ENCODE measurements at places on chromosomes 5 and 9.

GRCh38 chr9:2132484-2133082 lies 117.4 kb downstream of the SMARCA2 start:
- DNase-seq = peak; percentile 52

DNA sequence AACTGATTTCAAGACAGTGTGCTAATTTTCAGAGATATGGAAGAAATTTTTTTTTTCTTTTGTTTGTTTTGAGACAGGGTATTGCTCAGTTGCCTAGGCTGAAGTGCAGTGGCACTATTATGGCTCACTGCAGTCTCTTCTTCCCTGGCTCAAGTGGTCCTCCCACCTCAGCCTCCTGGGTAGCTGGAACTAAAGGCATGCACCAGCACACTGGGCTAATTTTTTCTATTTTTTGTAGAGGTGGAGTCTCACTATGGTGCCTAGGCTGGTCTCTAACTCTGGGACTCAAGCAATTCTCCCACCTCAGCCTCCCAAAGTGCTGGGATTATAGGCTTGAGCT lies 9.9 kb upstream of the TEX48 start:
- DNase-seq = no peak

DNA sequence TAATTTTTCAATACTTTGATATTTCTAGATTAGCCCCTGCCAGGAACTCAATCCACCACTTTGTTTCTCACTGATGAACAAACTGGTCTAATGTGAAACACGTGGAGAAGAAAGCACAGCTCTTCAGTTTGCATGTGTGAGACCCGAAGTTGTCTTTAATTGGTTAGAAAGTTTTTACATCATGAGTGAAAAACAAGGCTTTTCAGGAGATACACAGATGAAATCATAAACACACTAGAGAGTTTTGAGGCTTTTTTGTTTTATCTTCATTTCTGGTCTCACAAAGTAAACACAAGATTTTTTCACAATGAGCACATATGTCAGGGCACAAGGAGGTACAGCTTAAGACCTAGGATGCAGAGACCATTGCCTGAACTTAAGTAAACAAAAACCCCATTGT lies 84.5 kb upstream of the MOCS2 start:
- DNase-seq = peak; percentile 15

DNA sequence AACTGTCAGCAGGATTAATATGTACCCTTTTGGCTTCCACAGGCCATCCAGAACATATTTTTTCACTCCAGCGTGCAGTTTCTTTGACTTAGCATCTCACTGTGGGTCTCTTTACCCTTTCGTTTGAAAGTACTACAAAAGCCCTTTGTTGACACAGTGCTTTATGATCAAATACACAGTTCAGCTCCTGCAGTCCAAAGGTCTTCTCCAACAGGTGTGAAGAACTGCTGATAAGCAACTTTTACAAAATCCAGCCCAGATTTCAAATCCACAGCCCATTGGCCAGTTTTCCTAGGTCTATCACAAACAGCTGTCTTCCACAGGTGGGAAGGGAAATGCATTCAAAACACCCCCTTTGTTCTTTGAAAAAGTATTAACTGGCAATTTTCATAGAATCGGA lies 54.8 kb downstream of the MYO10 start:
- no peak for DNase-seq

DNA sequence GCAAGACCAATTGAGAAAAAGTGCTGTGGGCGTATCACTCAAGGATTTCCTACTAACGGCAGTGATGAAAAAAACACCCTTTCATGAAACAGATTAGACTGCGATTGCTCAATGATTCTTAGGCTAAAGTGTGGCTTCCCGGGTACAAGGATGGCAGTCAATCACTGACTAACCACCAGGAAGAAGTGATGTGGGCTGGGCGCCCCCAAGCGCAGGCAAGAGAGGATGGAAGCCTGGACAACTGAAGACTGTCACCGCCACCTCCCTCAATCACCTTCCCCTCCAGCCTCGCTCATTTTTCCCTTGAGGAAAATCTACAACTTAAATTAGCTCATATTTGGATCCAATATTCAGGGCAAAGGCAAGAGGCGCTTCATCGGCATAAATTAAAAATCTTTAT lies 707.2 kb downstream of the MTRR start:
- DNase-seq = no peak

DNA sequence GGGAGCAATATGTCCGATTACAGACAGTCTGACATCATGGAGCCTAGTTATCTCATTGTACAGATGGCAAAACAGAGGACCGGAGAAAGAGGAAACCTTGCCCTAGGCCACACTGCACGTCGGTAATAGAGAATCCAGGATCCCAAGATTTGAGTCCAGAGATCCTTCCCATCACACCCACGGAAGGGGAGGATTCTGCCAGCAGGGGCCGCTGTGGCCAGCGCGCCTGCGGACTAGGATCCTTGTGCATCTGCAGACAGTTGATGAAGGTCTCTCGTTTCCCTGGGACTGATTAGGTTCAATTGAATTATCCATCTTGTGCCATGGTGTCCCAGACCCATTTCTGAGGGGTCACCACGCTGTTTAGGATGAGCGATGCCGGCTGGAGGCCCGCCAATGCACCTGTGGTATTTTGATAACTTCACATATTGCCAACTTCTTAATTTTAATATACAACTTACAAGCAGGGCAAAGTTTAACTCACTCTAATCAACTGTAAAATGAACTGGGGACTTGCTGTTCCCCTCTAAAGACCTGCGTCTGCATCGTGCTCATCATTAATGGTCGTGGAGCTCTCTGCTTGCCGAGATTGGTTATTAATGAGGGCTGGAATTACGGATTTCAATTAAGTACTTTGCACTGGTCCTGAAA lies 592.7 kb upstream of the BRINP1 start:
- DNase-seq = peak; percentile 43

GRCh38 chr5:78537821-78538220 lies 110.8 kb downstream of the LHFPL2 start:
- peak; percentile 61 for DNase-seq

DNA sequence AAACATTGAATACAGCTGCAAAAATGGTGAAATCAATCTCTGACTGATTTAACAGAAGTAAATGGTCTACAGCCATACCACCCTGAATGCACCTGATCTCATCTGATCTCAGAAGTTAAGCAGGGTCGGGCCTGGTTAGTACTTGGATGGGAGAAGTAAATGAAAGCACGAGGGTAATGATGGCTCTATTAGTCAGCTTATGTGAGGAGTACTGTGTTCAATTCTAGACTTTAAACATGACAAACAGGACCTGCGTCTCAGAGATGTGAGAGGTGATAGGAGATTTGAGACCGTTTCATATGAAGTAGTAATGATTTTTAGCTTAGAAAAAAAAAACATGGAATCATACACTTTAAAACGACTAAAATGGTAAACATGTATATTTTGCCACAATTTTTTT lies 77.1 kb upstream of the SUSD1 start:
- no peak for DNase-seq

GRCh38 chr5:179827680-179828079 lies 7.0 kb downstream of the SQSTM1 start:
- peak; percentile 72 for DNase-seq

GRCh38 chr9:93601666-93602065 lies 25.3 kb downstream of the PHF2 start:
- DNase-seq = no peak

DNA sequence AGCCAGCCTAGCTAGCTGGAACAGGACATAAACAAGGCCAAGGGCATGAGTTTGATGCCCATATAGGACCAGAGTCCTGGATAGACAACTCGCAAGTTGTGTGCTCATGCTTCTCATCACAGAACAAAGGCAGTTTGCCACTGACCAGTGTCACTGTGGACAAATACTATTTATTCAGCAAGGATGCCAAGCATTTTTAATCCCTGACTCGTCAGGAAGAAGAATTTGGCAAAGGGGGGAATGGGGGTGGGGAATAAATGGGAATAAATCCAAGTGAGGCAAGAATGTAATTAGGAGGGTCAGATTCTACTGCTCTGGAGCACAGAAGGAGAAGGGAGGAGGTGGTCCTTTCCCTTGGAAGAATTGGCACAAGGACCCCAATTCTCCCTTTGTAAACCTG lies 46.8 kb upstream of the ANKRD55 start:
- peak; percentile 92 for DNase-seq

DNA sequence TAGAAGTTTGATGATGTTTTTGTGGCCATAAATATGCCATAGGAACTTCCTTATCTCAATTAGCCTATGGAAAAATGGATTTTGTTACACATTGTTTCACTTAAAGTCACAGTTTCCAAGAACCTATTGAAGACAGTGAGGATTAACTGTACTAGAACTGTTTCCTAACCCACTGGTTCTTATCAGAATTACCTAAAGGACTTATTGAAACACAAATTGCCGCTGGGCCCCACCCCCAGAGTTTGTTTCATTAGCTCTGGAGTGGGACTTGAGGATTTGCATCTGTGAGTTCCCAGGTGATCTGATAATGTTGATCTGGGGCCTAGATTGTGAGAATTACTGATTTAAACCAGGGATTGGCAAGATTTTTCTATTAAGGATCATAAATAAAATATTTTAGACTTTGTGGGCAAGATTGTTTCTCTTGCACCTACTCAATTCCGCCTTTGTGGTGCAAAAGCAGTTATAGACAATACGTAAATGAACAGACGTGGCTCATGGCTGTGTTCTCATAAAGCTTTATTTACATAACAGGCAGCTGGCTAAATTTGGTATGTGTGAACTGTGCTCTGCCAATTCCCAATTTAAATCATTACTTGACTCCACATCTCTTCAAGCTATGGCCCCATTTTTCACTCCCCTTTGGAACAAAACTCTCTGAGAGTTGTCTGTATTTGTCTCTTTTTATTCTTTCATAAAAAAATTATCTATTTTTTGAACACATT lies 9.3 kb downstream of the JAK2 start:
- DNase-seq = no peak

- peak; percentile 21 for DNase-seq
Observed at GRCh38 chr9:101498323-101498722, 35.3 kb upstream of the RNF20 start.

All from fibroblast of skin of back (primary cell).